Stimulated activated CD8-positive, alpha-beta memory T cell treated with anti-CD3 and anti-CD28 coated beads, Interleukin-4, amount 100 ng/mL, for 24 hours (primary cell): ENCODE measurements at places on chromosomes 4 and X.

GRCh38 chrX:5474282-5474681, 754.4 kb downstream of the NLGN4X start:
- no peak for DNase-seq

DNA sequence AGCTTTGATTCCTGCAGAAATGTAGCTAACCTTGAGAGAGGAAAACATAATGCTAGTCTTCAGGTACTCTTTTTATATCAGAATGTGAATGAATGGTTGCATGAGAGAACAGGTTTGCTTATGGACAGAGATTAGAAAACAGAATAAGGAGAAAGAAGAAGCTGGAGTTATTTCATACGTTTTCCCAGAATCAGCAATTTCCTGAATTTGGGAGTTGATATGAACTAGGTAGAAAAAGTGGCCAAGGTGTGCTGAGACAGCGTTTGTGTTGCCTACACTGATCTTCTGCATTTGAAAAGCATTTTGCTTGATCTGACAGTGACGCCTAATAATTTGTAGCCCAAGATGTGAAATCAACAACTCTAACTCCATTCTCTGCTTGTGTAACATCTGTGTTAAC, 12.5 kb downstream of the GABRB1 start:
- no peak for DNase-seq

DNA sequence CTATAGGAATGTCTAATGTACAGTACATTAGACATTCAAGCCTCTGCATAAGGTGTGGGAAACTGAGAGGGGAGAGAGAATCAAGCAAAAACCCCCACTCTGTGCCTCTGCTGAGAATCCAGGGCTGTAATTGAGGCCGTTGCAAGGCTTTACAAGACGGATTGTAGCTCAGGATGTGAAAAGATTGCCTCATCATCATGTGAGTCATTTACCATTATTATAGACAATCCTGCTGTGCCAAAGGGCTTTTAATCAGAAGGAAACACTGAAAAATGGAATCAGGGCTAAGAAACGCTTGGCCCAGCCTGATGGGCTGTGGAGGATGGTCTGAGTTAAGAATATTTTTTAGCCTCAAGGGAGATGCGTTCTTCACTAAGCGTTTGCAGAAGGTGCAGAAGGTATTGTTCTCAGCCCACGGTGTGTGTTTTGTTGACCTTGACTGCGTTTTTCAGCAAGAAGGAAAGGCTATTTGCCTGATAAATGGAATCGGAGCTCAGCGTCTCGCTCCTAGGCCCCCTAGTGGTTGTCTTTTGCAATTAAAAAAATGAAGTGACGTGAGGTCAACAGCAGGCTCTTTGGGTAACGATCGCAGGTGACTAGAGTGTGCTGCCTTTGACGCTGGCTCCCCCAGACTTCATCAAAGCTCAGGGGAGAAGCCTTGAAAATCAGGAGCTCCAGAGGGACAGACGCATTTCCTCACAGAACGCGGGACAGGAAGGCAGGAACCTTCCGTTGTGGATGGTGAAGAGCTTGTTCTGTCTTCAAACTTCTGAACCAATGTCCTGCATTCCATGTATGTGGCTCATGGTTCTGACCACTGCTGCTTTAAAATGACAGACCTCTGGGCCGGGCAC, 18.1 kb upstream of the CHRNA9 start:
- DNase-seq: peak; percentile 34

DNA sequence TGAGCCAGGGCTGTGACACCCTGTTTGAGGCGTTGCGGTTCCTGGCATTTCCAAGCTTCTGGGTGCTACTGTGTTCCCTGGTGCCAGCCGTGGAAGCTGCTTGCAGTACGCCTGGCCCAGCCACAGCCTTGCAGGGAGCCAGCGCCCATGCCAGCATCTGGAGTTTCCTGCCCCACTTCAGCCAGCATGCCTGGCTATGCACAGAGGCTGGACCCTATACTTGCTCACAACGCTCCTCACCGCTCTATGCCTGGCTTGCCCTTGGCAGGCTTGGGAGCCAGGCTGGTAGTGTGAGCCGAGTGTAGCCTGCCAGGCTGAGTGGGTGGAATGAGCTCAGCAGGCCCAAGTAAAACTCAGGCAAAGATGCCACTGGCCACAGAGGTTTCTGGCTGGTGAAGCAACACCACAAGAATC, 22.4 kb downstream of the PRRG1 start:
- DNase-seq: no peak

- DNase-seq: no peak
These were observed 4.7 kb upstream of the HELT start for GRCh38 chr4:185013417-185014125.

DNA sequence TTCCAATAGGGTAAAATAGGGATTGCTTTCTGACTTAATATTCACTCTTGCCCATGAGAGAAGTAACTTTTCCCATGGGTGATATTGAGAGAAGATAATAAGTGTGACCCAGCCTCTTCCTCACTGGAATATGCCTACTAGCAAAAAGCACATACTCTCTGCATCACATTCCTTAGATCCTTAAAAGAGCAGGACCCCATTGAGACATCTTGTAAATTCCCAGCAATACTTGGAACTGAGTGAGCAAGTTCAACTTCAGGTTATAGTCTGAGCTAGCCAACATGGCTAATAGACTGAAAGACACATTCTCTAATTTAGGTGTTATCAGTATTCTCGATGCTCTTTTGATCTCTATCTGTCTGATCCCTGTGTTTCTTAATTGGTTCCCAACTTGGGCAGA, 1372.3 kb downstream of the STIM2 start:
- no peak for DNase-seq

- DNase-seq: no peak
These were observed 163.3 kb upstream of the SPRY1 start for GRCh38 chr4:123233136-123233768.

- DNase-seq: no peak
These were observed 100.3 kb upstream of the RPL34 start for GRCh38 chr4:108519911-108520601.

- DNase-seq: no peak
These were observed 3.2 kb downstream of the GATA1 start for GRCh38 chrX:48789366-48790220.
